Central memory CD4-positive, alpha-beta T cell (primary cell): ENCODE measurements at places on chromosomes 4 and X.
A peak's percentile ranks its signal among the peaks of the same experiment; 100 is the strongest.

DNA sequence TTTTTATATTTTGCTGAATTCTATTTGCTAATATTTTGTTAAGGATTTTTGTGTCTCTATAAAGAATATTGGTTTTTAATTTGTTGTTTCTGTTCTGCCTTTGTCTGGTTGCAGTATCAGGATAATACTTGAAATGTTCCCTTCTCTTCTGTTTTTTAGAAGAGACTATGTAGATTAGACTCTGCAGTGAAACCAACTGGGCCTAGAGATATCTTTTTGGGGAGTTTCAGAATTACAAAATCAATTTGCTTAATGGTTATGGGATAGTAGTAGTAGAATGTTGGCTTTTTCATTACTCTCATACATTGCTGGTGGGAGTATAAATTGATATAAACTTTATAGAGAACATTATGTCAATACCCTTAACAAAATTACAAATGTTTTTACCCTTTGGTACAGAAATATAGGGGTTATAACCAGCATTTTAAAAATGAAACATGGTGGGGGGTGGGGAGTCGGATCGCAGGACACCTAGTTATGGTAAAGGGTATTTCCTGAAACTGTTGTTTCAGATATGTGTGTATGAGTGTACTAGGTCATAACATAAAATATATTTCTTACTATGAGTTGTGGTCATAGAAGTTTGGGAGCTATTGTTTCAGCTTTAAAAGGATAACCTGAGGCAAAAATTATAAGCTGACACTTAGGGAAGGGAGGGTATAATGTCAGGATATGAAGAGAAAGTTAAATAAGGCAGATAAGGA lies 29.0 kb downstream of the CLOCK start:
- DNase-seq, result no peak

DNA sequence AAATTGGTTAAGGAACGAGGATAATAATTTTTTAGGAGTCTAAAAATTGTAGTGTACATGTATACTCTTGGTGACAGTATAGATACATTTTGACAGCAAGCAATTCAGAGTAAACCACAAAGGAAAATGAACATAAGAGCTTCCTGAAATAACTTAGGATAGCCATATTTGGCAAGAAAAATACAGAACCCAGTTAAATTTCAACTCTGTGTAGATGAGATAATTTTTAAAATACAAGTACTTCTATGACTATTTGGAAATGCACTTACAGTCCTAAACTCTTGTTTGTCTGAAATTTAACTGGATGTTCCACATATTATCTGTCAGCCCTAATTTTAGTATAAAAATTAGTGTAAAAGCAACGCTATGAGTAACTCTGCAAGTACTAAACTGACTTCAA lies 124.4 kb upstream of the PCDH18 start:
- no peak for DNase-seq

- DNase-seq, result no peak
Measured at GRCh38 chrX:2508648-2509335, 8.0 kb upstream of the DHRSX start.

- DNase-seq, result no peak
Measured at GRCh38 chr4:63921561-63921960, 487.7 kb downstream of the TECRL start.

DNA sequence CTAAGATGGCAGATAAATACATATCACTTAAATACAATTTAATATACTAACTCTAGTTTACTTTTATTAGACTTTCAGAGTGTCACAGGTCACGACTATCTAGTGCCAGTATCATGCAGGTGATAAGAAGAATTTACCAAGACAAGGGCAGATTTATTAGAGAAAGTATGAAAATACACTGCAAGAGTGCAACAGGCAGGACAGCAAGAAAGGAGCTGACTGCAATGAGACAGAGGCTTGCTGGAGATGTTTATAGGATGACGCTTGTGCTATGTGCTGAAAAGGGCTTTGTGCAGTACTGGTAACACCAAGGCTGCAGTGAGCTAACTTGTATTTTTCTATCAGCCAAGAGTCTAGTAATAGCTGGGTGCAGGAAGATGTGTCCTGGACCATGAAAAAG lies 96.7 kb upstream of the QRFPR start:
- DNase-seq, result no peak

GRCh38 chr4:31187979-31188378 lies 467.8 kb downstream of the PCDH7 start:
- no peak for DNase-seq

GRCh38 chrX:69539437-69539836 lies 35.3 kb downstream of the NALF2 start:
- no peak for DNase-seq

- DNase-seq, result no peak
Measured at GRCh38 chrX:118637997-118638396, 89.4 kb upstream of the IL13RA1 start.

- no peak for DNase-seq
Measured at GRCh38 chr4:41796545-41797210, 48.2 kb upstream of the PHOX2B start.

- DNase-seq, result peak; percentile 71
Measured at GRCh38 chr4:74157561-74158465, at the start of gene MTHFD2L. Gene MTHFD2L, plus strand, starts transcription at chr4:74158118. Its CDS starts 21 bp downstream, at chr4:74158139.

- no peak for DNase-seq
Measured at GRCh38 chr4:112253382-112254000, 21.9 kb downstream of the AP1AR start.

DNA sequence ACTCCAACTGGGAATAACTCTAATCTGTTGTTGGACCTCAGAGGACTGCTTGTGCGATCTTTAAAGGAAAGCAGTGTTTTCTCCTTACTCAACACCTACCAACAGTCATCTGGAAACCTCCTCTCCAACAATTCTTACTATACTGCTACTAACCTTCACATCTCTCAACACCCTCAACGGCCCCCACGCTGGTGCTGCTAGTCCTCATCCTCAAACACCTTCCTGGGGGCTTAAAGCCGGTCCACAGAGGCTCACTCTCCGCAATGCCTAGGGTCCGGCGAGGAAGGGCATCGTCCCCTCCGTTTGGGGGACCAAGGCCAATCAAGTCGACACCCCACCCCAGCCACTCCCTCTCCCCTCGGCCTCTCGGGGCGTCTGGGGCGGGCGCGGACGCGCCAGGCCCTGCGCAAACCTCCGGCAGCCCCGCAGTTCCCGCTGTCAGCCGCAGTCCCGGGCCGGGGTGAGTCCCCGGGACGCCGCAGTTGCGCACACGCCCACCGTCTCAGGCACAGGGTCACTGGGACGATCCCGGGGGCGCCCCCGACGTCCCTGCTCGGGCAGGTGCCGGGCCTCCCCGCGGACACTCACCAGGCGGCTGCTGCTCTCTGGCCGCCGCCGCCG lies 418 bp downstream of the TAB3 start:
- peak; percentile 3 for DNase-seq

DNA sequence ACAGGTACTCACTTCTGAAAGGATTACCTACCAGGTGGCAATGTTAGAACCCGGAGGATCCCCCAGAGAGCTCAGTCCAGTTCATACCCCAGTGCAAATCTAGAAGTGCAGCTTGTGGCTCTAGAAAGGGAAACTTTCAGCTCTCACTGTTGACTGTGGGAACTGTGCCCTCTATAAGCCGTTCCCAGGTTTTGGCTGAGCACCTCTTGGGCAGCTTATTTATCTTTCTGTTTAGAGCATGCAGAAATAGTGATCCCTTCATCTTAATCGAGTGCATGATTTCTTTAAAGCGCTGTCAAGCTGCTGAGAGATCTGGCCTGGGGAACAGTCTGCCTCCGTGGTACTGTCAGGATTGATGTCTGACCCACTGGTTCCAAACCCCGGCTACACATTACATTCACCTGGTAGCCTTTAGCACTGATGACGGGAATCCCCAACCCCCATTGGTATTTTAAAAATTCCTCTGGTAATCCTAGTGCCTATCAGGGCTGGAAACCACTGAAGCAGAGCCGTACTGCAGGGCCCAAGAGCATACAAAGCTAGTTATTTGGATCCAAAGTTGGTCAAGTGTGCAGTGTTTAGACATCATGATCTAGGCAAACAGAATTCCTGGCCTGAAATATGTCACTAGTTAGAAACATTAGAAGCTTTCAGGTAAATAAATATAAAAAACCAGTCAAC lies 103.2 kb downstream of the KLHL8 start:
- no peak for DNase-seq

DNA sequence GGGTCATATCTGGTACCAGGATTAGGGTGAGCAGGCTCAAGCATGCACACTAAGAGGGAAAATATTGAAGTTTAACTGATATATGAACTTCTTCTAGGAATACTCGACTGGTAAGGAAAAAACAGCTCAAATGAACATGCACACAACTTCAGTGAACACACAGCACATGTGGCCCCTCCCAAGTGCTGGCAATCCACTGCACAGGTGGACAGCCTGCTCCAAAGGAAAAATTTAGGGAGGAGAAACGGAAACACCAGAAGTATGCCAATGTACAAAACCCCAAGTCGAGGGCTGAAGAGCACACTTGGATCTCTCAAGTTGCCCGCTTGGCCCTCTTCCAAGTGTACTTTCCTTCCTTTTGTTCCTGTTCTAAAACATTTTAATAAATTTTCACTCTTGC lies 205.0 kb upstream of the FAM47C start:
- DNase-seq, result no peak

DNA sequence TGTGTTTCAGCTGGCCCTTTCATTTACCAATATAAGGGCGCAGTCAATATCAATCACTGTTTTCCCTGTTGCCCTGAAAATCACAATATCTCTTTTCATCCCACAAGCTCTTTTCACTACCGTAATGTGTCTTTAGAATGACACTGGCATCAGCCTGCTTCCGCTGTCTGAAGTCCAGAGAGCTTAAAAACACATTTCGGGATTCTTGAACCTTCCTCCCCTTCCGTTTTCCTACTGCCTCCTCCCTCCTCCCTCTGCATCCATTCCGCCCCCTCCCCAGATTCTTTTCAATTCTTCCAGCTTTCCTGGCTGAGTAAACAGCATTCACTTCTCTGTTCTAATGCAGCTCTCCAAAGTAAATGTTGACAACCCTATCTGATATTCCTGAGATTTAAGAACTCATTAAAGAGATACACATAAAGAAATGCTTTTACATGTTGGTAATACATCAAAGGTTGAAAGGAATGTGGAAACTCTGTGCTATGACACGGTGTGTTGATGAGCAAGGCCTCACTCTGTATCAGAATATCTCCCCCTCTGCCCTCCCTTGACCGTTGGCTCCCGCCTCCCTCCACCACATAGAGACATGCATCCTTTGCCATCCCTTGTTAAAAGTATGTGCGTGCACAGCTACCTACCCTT lies 83.5 kb upstream of the SPRY1 start:
- no peak for DNase-seq

DNA sequence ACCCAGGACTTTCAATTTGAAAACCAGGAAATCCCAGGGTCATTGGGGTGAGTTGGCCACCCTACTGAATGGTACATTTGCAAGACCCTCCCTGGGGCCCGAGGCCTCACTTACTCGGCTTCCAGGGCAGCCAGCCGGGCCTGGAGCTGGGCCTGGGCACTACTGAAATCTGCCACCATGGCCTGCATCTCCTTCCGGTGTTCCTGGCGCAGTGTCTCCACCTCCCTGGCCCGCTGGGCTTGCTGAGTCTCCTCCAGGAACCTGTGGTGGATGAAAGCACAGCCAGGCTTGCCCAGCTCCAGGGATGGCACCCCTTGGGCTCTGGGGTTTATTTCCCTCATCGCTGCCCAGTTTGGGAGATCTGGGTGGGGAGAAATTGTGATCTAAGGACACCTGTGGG lies 24.7 kb downstream of the MED28 start:
- no peak for DNase-seq

DNA sequence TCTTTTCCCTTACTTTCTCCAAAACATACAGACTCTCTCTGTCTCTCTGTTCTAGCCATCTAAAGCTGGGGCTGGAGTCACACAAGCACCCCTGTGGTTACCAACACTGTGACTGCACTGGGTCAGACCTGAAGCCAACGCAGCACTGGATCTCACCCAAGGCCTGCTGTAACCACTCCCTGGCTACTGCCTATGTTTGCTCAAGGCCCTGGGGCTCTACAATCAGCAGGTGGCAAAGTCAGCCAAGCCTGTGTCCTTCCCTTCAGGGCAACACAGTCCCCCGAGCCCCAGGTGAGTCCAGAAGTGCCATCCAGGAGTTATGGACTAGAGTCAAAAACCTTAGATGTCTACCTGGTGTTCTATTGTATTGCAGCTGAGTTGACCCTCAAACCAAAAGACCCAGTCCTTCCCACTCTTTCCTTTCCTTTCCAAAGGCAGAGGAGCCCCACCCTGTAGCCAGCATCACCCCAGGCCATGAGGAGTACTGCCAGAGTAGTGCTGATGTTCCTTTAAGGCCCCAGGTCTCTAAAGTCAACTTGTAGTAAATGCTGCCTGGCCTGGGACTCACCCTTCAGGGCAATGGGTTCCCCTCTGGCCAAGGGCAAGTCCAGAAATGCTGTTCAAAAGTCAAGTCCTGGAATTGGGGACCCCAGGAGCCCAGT lies 58.8 kb upstream of the RAP2C start:
- DNase-seq, result no peak

DNA sequence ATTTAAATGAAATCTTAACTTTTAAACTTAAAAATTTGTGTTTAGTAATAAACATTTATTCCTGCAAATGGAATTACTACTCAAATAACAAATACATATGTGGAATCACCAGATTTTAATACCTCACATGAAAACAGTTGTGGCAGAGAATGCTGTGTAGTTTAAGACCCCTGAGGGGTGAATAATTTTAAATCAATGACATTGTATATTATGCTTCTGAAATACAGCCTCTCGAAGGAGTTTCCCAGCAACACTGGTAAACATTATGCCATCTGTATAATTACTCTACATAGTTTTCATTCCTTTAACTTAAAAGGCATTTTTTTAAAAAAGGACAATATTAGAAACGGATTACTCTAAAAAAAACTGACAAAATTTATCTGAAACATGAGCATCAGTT lies 2313.3 kb downstream of the ARAP2 start:
- DNase-seq, result no peak

DNA sequence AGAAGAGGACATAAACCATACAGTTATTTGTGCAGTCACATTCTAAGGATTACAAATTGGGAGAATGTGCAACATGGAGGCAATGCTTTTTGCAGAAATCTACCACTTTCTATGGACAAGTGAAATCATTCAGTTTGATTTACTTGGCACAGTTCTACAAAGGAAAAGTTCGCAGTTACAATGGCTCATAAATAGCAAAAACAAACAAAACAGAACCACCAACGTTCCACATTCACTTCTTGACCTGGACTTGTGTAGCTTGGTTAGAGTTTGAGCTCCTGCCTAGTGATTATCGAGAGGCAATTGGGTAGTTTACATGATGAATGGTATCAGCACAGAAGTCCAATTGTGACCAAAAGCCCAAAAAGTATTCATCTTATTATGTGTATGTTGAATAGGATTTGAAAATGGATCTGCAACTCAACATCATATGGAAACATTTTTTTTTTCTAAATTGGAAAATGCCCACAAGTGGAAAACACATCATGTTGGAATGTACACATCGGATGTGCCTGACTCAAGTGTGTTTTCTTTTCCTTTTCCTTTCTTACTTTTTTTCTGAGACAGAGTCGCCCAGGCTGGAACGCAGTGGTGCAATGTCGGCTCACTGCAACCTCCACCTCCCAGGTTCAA lies 123.8 kb downstream of the LUZP4 start:
- DNase-seq, result no peak
